ENCODE measurements at places on chromosomes 6 and 20. TPM values are rescaled to one million over a fixed set of nuclear protein-coding genes. Genes with fewer than 3 reads are reported as not detected.

GRCh38 chr6:63814459-63814858, 178.9 kb downstream of the PHF3 start:
- H3K27ac ChIP-seq = no peak overlapping the region
- H3K4me1 ChIP-seq = no peaks in the 10 kb centered on the region
- no peak overlapping the region for H3K4me3 ChIP-seq

DNA sequence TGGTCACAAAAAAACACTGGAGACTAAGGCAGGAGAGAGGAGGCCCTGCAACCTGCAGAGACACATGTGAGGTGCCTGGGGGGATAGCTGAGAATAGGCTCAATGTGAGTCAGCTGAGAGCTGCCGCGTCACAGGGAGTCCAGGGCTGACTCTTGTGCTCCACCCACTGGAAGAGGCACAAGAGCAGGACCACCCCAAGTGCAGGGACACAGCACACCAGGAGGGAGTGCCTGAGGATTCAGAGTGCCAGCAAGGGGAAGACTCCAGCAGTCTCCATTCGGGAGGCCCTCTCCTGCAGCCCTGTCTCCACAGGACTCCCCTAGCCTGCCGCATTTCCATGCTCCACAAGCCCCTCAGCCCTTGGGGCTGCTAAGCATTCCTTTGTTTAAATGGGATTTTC, 105.5 kb downstream of the HUS1B start:
- H3K4me1 ChIP-seq = no peaks in the 10 kb centered on the region
- DNase-seq = no peak
- H3K4me3 ChIP-seq = no peak overlapping the region
- H3K27me3 ChIP-seq = no peaks in the 10 kb centered on the region
- no peak overlapping the region for H3K27ac ChIP-seq
- no peaks in the 10 kb centered on the region for H3K36me3 ChIP-seq

- H3K27ac ChIP-seq = no peak overlapping the region
- no peak overlapping the region for H3K4me3 ChIP-seq
- H3K4me1 ChIP-seq = peaks cover 4% of the 10 kb centered on the region
- no peaks in the 10 kb centered on the region for H3K36me3 ChIP-seq
- DNase-seq = no peak
- H3K27me3 ChIP-seq = no peaks in the 10 kb centered on the region
These were observed 27.7 kb upstream of the KIAA0408 start for GRCh38 chr6:127486934-127487333.

The CTSZ gene
- 61.9 TPM for total RNA-seq

The PROCR gene
- 8.6 TPM for total RNA-seq

Data from transverse colon (tissue), 4 donors.